Fibroblast of gingiva (primary cell): ENCODE measurements at places on chromosomes 7 and 10.

- DNase-seq: no peak
Measured at GRCh38 chr10:129538236-129538635, 71.2 kb downstream of the MGMT start.

DNA sequence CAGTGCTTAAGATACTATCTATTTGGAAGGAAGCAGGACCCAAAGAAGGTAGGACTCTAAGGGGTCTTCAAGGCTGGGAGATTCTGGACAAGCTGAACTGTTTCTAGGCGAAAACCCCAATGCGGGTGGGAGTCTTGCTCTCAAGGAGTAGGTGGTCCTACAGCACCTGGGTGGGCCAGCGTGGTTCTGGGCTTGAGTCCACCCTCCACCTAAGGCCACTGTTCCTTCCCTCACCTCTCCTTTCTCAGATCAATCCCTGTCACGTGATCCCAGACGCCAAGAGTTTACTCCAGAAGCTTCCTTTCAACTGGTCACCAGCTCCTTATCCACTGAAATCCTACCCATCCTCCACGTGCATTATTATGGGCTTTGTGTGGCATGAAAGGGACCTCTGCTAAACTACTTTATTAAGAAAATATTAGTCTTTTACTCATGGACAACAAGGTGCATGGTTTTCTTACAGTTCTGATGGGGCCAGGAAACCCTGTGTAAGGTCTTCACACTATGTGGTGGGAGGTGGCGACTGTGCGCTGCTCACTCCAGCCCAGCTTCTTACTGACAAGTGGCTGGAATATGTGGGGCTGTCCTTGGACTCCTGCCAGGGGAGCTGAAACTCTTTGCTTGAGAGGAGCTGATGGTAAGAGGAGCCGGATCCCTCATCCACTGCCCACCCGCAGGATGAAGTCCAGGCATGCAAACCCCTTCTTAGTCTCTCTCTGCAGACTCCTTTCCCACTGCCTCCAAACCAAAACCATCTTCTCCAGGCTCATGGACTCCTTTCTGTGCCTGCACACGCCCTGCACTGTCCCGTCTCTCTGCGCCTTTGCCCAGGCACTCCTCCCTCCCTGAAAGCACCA lies 1.6 kb downstream of the ZNF746 start:
- DNase-seq: peak; percentile 93

- DNase-seq: no peak
Measured at GRCh38 chr7:6642239-6642839, 5.2 kb downstream of the ZNF316 start.

DNA sequence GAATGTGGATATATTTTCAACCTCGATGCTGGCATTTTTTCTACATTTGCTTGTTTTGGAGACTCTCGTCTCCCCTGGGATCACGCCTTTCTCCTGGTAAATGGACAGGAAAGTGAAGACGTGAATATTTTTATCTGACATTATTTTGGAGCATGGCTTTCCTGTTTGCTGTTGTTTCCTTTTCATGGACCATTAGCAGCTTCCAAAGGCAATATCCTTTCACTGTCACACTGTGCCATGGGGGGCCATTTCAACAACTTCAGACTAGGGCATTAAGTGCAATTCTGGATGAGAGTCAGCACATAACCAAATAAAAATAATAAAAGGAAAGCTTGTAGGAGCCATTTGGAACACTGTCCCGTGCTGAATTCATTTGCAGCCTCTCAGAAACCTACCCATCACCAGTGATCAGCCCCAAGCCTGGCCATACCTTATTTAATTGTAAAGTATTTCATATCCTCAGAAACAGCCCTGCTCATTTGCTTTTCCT lies 75.9 kb upstream of the NEUROD6 start:
- no peak for DNase-seq

- DNase-seq: no peak
Measured at GRCh38 chr7:69638674-69639073, 40.4 kb downstream of the AUTS2 start.

GRCh38 chr10:35480142-35480541 lies 125.0 kb upstream of the GJD4 start:
- DNase-seq: no peak

GRCh38 chr7:100195222-100195621 lies 17.5 kb downstream of the STAG3 start:
- DNase-seq: no peak

GRCh38 chr10:17407047-17407446 lies 47.3 kb downstream of the ST8SIA6 start:
- no peak for DNase-seq

GRCh38 chr10:113713640-113713982 lies 33.9 kb downstream of the CASP7 start:
- DNase-seq: no peak

DNA sequence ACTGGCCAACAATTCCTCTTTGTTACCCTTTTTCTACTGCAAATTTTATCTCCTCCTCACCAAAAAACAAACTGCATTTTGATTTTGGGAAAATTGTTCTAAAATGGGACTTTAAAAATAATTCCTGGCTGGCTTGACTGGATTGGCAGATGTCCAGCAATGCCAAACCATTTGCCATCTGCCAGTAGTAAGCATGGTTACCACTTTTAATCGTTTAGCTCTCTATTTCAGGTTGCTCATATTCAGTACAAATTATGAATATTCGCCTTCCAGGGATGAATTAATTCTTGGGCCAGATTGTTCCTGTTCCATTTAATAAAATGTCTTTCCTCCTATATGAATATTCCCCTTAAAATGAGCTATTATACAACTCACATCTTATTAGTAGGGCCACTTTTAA lies 35.7 kb downstream of the SMNDC1 start:
- DNase-seq: no peak

DNA sequence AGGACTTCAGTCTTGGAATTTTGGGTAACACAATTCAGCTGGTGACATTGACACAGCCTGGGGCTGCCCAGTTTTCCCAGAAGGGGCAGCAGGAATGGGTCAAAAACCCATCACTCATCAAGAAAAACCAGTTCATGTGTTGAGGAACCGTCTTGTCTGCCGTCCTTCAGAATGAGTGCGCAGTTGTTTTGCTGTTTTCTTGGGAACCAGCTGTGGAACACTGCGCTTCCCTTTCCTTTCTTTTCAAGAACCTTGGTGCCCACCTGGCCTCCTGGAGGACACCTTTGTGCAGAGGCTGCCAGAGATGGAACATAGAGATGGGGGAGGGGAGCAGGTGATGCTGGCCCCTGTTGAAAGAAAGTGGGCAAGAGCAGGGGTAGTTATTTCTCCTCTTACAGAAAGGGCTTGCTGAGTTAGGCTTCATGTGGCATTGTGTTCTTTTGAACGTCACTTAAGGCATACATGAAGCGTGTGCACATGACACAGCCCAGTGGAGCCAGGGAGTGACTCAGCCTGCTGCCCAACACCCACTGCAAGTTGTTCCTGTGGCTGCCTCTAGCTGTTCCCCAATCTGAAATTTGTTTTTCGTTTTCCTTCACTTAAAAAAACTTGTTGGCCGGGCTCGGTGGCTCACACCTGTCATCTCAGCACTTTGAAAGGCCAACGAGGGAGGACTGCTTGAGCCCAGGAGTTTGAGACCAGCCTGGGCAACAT lies 87.4 kb upstream of the TNS3 start:
- DNase-seq: peak; percentile 91
